ENCODE measurements at places on chromosomes 5 and 9.
A peak's percentile ranks its signal among the peaks of the same experiment; 100 is the strongest.

DNA sequence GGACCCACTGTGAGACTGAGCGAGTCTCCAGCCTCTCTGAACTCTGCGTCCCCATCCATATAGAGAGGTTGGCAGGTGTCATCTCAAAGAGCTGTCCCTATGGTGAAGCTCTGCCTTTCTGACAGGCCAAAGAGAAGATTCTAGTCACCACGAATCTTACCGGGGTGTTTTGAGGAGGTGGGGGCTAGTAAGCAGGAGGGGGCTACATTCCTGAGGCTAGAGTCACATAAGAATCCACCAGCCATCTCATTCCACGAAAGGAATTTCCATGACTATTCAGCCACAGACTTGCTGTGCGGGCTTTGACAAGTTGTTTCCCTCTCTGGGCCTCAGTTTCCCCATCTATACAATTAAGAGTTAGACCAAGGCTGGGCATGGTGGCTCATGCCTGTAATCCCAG is 16.3 kb downstream of the PDGFRB start:
- no peak for DNase-seq

- no peak for DNase-seq
Observed at GRCh38 chr9:101639785-101640665, 45.3 kb upstream of the PPP3R2 start.

GRCh38 chr5:143515829-143516228 is 112.3 kb upstream of the NR3C1 start:
- no peak for DNase-seq

- DNase-seq = no peak
Observed at GRCh38 chr9:126366366-126367011, 39.9 kb downstream of the MVB12B start.

DNA sequence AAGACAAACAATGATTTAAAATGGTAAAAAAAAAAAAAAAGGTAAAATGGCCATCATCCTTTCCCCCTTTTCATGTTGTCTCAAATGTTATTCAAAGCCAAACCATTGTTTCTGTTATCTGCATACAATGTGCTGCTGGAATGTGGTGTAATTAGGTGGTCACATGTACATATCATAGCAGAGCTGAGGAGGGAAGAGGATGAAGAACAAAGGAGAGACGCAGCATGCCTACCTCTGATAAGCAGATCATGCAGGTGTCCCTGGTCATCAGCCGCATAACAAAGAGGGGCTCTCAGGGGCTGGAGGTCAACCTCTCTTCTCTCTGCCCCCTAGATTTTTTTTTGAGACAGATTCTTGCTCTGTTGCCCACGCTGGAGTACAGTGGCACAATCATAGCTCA is 141.0 kb downstream of the CARTPT start:
- DNase-seq = no peak

DNA sequence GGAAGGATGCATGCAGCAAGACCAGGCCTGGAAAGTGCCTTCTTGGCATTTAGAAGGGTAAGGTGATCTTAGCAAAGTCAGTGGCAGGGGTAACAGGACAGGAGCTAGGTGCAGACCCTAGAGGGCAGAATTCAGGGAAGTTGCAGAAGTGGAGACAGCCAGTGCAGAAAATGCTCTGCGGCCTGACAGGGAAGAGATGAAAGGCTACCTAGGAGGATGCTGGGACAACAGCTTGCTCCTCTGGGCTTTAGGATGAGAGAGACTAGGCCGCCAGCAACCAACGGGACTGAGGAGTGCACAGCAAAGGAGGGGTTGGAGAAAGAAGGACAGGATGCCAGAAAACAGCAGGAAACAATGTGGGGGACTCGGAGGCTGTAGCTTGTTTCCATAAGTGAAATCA is 219.9 kb downstream of the FSTL4 start:
- no peak for DNase-seq

GRCh38 chr9:27157097-27157496 is 48.1 kb downstream of the TEK start:
- DNase-seq = no peak

DNA sequence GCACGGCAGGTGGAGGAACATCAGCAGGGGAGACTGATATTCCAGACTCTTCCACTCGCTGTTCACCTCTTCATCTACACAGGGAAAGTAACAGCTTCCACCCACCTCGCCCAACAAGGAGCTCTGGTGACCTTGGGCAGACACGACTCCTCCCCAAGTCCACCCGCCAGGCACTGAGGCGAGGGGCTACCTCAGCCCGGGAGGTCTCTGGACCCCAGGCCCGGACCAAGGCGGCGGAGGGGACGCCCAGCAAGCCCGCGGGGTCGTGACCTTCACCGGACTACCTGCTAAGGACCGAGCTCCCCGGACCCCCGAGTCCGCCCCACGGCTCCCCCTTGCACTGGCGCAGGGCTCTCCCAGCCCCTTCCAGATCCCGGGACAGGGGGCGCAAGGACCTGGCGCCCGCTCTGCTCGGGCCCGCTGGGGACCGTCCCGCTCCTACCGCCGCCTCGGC is 70.2 kb upstream of the LPCAT1 start:
- DNase-seq = peak; percentile 4

DNA sequence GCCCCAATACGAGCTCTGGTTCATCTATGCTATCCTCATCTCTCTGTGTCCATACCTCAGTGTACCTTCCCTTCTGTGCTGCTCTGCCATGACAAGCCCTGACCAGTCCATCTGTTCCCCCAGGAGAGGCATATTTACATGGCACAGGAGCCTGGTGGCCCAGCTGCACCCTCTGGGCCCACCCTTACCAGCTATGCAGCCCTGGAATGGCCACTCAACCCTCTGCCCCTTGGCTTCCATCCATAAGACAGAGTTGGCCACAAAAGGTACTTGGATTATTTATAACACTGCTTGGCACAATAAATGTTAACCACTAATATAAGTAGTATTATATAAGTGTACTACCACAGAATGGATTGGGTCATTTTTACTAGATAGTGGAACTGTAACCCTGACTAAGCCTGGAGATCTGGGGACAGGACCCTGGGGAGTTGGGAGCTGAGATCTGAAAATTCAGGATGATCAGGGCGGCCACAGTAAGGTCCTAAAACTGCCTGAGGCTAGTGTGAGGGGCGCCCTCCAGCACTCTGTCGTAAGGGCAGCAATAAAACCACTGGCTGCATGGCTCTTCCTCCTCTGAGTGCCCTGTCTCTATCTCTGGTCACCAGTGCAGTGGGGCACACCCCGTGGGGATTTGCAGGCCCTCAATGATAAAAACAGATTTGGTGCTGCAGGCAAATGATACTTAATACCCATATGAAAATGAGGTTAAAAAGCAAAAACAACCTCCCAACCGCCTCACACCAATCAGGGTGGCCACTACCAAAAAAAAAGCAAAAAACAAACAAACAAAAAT is 65.8 kb downstream of the SEMA4D start:
- no peak for DNase-seq

GRCh38 chr5:65363499-65363898 is 118.2 kb downstream of the ADAMTS6 start:
- no peak for DNase-seq

- no peak for DNase-seq
Observed at GRCh38 chr5:32109236-32109635, 64.9 kb downstream of the GOLPH3 start.

DNA sequence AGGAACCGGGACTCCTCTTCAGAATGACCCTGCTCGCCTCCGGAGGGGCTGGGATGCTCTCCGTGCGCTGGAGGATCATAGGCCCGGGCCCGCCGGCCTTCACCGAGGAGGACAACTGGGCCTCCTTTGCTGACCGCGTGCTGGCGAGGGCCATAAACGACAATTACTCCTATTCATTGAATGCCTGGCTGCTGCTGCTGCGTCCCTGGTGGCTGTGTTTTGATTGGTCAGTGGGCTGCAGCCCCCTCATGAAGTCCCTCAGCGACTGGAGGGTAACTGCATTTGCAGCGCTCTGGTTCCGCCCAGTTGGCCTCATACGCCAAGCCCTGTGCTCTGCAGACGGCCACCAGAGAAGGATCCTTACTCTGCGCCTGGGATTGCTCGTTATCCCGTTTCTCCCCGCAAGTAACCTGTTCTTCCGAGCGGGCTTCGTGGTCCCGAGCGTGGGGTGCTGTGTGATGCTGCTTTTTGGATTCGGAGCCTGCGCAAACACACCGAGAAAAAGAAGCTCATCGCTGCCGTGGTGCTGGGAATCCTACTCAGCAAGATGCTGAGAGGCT is 16.6 kb downstream of the OR2V1 start:
- DNase-seq = no peak

DNA sequence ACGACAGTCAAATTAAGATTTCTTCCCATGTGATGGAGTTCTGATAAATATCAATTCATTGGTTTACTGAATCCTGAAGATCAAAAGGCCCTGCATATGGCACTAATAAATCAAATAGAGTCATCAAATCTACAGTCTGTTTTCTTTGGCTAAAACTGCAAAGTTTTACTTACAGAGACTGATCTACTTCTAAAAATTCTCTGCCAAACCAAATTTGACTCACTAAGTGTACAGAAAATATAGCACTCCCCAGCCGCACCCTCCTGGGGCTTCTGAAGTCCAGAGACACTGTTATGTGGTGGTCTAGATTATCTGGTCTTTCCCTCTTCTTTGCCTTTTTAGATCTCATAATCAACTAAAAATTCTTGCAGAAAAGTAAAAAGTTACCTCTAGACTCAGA is 237.7 kb downstream of the MLLT3 start:
- no peak for DNase-seq

GRCh38 chr5:2155556-2155955 is 272.8 kb upstream of the IRX4 start:
- no peak for DNase-seq

GRCh38 chr5:126659805-126660482 is 59.2 kb downstream of the PHAX start:
- no peak for DNase-seq

DNA sequence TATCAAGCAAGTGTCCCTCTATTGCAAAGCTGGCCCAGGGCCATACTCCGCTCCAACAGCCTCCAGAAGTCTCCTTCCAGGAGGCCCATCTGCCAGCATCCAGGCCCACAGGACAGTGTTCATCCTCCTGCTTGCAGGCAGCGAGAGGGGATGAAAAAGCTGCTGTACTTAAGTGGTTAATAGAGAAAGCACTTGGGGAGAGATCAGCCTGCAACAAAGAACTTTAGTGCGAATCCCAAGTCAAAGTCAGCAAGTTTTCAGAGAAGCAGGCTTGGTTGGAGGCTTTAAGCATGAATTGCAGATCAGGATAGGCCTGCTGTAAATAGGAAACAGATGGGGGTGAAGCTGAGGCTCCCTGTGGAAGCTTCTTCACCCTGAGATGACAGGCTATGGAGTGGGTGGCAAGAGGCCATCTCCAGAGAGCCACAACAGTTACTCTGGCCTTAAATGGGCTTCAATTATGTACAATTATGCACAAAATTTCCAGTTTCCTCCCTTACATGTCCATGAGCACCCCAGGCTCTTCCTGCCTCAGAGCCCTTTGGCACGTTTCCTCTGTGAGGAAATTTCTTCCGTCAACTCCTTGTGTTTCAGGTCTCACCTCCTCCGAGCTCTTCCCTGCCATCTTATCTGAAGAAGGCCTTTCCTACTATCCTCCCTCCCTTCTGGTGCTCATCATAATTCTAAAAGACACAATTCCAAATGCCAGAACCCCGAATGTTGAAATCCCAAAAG is 98.0 kb upstream of the NR3C1 start:
- no peak for DNase-seq

DNA sequence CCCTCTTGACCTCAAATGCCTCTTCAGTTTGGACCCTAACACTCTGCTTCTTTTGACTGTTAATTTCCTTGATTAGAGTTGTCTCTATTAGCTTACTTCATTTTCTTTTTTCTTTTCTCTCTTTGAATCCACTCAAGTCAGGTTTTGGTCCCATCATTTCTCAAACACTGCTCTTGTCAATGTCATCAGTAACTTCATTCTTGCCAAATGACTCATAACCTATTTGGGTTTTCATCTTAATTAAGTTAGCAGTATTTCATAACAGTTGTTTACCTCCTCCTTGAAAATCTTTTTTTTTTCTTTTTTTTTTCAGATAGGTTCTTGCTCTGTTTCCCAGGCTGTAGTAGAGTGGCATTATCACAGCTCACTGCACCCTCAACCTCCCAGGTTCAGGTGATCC is 119.6 kb downstream of the PARP8 start:
- DNase-seq = no peak

GRCh38 chr5:16880547-16880946 is 55.5 kb downstream of the MYO10 start:
- no peak for DNase-seq

DNA sequence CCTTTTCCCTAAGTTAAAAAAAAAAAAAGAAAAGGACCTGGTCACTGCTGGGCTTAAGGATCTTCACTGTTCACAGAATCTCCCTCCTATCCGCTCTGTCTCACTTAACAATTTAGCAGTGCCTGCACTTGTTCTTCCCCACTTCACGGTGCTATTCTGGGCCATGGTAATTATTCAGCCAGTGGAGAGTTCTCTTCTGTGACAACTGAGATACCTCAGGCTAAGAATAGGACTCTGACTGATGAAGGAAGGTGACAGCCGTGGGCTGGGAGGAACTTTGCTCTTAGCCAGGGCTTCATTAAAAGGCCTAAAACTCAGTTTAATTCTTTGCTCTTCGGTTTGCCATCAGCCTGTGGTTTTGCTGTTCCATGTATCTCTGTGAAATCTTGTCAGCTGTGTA is 51.9 kb upstream of the ENTREP1 start:
- DNase-seq = no peak

DNA sequence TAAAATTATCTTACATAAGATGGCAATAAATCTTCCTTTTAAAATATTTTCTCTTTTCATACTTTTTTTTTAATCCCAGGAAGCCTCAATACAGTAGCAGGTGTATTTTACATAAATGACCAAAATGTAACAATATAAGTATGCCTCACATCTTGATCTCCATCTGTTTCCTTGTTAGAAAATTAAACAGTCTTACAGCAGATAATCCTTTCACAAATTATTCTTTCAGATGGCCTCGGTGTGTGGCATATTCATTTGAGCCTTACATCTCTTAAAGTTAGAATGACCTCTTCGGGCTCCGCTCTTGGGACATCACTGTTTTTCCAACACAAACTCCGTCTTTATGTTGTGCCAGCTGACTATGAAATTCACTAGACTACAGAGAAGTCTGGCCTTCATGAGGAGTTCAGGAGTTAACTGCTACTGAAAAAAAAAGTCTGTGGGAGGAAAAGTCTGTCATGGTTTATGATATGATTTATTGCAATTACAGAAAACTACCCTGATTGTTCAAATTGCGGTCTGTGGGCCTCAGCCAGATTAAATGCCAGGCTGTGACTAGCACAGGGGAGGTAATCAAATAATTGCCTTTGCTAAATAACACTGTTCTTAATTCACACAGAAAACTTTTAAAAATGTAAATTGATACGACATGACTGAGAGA is 292.9 kb upstream of the PUM3 start:
- DNase-seq = no peak

Measured in germinal center (tissue), 1 donor.